Hematopoietic multipotent progenitor cell (in vitro differentiated cells): ENCODE measurements at places on chromosomes 13 and 19.
A peak's percentile ranks its signal among the peaks of the same experiment; 100 is the strongest.

- DNase-seq: no peak
These were observed 517 bp downstream of the GTF2F1 start for GRCh38 chr19:6392221-6393073.

GRCh38 chr13:65292488-65292901, 1937.6 kb downstream of the PCDH9 start:
- no peak for DNase-seq

DNA sequence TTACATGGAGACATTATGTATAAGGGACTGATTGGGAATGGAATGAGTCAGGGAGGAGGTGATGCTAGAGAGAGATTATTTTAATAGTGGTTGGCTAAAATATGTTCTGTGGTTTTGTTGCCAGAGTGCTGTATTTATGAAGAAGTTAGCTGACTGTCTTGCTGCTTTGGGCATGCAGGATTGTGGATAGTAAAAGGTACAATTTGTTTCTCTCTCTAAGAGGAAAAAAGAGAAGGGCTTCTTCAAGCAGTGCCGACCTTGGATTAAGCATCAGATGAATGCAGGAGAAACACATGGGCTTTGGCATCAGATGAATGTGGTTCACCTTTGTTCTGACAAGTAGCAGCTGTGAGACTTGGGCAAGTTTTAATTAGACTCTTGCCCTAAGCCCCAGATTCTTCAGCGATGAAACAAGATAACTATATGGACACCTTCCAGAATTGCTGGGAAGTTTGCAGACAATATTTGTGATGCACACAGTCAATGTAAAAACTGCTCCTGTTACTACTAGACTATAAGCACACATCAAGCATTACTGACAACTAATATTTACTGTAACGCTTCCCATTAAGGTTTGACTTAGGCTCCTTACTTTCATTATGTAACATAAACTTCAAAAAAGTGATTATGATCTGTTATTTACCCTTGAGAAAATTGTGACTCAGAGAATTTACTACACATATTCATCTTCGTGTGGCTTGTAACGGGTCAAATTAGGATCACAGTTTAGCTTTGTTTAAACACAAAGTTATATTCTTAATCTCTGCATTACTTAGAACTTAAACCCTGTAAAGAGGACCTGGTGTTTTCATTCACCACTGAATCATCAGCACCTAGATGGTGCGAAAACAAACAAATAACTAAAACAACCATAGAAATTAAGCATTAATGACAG, 824.0 kb downstream of the PCDH9 start:
- no peak for DNase-seq

GRCh38 chr19:2202366-2202765, 33.8 kb downstream of the PLEKHJ1 start:
- DNase-seq: no peak

GRCh38 chr13:26561651-26562511, 4.4 kb downstream of the WASF3 start:
- no peak for DNase-seq

GRCh38 chr19:41264581-41265394, 616 bp downstream of the HNRNPUL1 start:
- peak; percentile 18 for DNase-seq

DNA sequence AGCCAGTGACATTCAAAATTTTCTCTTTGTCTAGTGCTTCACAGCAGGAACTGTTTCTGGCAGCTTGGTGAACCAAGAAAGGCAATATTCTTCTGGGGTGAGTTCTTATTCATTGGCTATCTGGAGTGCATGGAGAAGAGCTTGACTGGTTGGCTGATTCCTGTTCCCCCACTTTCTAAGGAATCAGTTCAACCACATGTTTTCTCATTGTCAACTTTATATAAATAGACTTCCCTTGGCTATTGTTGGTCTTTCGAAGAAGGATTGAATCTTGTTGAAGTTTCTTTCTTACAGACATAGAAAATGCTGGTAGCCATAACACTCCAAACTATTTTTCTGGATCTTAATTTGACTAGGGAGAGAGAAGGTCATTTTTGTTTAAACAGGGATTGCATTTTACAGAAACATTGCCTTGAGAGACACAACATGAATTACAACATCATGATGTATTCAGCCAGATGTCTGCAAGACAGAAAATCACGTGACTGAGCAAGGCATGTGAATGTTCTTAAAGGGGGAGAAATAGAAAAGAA, 85.2 kb downstream of the EDNRB start:
- DNase-seq: no peak

DNA sequence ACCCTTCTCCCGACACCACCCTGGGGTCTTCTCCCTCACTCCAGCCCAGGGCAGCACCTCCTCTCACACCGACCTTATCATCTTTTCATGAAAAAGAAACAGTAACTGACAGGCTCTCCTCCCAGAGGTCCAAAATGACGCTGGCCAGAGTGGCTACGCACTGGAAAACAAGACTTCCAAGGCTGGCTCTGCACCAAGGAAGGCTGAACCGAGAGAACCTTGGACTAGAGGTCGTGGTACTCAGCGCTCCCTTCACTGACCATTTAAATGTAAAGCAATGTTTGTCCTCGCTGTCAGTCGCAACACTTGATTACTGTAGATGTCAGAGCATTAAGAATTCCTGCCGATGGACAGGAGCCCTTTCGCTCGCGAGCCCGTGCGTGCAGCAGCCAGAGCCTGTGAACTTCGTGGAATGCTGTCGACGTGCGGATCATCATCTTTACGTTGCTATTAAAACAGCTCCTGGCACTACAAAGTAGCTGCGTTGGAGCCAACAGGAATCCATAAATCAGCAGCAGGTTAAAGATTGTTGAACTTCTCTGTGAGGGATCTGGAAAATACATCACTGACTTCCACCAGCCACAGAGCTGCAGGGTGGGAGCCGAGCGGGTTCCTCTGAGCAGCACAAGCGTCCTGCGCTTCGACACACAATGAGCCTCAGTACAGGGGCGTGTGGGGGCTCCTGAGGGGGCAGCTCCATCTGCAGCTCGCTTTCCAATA, 125.5 kb upstream of the MCF2L start:
- DNase-seq: no peak

DNA sequence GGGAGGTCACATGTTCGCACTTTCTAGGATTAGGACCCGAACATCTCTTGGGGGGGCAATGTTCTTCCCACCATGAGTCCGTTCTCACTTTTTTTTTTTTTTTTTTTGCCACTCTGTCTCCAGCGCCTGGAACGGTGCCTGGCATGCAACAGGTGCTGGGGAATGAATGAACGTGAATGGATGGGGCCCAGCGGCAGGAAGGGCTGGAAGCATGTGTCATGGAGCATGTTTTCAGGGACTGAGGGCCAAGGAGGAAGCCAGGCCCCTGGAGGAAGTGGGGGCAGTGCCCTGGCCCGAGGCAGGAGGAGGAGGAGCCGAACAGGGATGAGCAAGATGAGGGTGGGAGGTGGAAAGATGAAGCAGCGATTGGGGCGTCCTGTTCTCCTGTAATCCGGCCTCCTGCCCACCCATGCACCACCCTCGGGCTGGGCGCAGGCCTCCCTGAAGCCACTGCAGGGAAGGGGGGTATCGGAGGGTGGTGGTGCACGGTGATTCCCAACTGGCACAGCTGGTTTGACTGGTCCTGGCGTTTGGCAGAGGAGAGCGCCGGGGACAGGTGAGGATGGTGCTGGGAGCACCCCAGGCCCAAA, 8.8 kb upstream of the SULT2B1 start:
- DNase-seq: no peak

DNA sequence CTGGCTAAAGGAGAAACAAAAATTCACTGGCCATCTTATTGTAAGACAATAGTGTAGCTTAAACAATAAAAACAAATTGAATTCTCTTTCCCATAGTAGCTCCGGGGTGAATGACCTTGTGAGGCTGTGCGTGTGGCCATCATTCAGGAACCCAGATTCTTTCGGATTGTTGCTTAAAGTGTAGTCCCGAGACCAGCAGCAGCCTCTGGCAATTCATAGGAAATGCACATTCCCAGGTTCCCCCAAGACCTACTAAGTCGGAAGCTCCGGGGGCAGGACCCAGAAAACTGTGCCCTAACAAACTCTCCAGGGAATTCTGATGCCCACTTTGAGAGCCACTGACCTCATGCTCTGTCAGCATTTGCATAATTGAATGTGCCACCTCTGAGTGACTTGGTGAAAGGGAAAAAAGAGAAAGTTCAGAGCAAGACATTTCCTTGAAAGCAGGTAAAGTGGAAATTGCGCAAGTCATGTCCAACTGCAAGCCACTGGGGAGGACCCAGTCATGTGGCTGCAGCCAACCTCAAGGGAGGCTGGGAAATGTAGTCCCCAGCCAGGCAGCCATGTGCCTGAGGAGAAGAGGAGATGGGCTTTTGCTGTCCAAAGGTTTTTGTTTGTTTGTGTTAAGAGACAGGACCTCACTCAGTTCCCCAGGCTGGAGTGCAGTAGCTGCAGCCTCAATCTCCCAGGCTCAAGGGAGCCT, 50.7 kb upstream of the PNMA8B start:
- DNase-seq: peak; percentile 49

GRCh38 chr19:54459282-54460229, 4.0 kb downstream of the LENG9 start:
- no peak for DNase-seq

- DNase-seq: no peak
These were observed 15.2 kb upstream of the C1QTNF9B start for GRCh38 chr13:23912469-23912868.

- DNase-seq: peak; percentile 20
These were observed 69.8 kb downstream of the SIAH3 start for GRCh38 chr13:45781553-45782326.

GRCh38 chr19:17528610-17529009, 17.2 kb downstream of the PGLS start:
- DNase-seq: no peak

DNA sequence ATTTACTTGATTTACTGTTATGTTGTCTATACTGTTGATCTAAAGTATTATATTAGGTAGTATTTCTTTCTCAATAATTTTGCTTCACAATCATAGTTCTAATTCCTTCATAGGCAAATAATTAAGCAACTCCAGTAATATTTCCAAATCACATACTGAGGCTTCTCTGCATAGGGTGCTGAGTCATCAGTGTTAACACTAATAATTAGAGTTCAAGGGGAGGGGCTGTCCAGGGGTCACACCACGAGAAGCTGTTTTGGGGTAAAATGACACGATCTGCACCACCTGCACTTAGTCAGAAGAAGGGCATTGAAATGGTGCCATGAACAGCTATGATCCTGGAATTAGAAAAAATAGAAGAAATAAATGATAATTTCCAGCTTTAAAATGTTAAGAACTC, 1230.9 kb upstream of the SLC10A2 start:
- DNase-seq: no peak

DNA sequence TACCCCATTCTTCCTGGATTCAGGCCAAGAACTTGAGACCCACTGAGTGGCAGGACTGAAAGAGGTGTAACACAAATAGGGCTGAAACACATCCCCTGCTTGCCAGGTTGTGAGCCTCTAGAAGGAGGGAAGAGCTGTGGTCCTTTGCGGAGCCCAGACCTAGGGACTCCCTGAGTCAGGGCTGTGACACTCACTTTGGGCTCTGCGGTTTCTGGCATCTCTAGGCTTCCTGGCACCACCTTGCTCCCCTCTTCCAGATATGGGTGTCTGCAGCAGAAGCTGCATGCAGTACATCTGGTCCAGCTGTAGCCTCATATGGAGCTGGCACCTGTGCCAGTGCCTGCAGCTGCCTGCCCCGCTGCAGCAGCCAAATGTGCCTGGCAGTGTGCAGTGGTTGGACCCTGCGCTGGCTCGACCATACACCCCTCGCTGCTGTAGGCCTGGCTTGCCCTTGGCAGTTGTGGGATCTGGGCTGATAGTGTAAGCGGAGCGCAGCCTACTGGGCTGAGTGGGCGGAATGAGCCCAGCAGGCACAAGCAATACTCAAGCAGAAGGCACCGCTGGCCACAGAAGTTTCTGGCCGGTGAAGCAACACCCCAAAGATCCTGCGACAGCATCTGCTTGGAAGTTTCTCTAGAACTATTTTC, 290.4 kb downstream of the SLITRK6 start:
- DNase-seq: no peak

- no peak for DNase-seq
These were observed 3.0 kb upstream of the HIPK4 start for GRCh38 chr19:40392894-40393517.

DNA sequence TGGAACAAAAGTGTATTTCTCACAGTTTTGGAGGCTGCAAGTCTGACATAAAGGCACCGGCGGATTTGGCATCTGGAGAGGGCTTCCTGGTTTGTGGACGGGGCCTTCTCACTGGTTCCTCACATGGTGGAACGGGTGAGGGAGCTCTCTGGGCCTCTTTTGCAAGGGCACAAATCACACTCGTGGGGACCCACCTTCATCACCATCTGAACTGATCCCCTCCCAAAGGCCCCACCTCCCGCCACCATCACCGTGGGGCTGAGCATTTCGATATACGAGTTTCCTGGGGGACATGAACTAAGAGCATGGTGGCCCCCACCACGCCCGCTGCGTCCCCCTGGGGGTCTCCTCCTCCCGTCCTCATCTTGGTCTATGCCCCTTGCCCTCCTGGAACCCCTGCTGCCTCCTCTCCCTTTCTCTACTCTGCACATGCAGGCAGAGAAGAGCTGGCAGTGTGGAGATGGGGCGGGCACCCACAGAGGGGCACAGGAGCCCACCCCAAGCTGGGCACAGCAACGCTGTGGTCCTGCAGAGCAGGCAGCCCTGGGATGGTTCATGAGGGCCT, 20.8 kb upstream of the SPACA7 start:
- no peak for DNase-seq

- DNase-seq: no peak
These were observed 2040.3 kb upstream of the PCDH20 start for GRCh38 chr13:63455938-63456337.

DNA sequence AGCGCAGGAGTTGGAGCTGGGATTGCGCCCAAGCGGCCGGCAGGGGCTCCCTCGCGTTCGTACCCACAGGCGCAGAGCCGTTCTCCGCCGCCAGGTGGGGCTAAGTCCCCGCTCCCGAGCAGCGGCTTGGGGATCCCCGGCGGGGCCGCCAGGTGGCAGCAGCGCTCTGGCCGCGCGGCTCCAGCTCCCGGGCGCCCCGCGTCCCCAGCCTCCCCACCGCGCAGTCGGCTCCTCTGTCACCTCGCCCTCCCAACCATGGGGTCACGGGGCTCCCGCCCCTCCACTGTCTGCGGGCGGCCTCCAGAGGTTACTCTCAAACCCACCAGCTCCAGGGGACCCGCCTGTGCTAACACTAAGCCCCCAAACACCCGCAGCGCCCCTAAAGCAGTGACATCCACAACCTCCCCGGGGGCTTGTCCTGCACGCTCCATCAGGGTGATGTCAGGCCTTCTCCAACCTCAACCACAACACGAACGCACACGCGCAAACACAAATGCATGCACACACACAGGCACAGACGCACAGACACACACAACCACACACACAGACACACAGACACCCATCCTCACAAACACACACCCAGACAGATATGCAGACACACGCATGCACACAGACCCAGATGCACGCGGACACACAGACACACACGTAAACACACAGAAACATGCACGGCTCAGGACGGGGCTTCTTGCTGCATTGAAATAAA, 18.4 kb upstream of the KCTD15 start:
- DNase-seq: peak; percentile 76

- DNase-seq: no peak
These were observed 1027.1 kb upstream of the PCDH9 start for GRCh38 chr13:68257111-68257842.

GRCh38 chr19:29499921-29500590, 25.7 kb upstream of the VSTM2B start:
- no peak for DNase-seq
